ENCODE measurements at places on chromosomes 3 and 15. TPM values are rescaled to one million over a fixed set of nuclear protein-coding genes. Genes with fewer than 3 reads are reported as not detected.

DNA sequence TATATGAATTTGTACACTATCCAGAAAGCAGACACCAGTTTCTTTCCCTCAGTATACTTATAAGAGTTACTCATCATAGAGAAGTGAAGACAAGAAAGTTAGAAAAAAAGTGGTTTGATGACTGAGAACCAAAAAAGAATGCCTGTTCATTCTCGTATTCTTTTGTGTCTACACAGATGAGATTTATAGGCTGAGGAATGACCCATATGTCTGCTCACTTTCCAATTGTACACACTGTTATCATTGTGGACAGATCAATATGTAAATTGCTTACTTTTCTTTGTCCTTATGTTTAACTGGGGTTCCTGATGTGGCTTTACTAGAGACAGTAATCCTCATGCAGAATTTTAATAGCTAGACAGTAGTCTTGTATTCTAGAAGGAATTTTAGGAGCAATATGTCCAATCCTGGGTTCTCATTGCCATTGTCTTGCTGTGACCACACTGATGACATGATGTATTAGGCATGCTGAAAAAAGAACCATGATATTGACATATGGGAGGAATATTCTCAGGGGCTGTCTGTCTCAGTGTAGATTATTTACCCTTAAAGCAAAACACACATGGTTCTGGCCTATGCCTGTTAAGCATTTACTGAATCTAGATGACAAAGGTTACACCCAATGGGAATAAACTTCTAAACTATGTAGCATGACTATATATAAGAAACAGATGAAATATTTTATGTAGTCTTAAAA, 669.7 kb downstream of the ROBO1 start:
- ATAC-seq, result peak; percentile 25

DNA sequence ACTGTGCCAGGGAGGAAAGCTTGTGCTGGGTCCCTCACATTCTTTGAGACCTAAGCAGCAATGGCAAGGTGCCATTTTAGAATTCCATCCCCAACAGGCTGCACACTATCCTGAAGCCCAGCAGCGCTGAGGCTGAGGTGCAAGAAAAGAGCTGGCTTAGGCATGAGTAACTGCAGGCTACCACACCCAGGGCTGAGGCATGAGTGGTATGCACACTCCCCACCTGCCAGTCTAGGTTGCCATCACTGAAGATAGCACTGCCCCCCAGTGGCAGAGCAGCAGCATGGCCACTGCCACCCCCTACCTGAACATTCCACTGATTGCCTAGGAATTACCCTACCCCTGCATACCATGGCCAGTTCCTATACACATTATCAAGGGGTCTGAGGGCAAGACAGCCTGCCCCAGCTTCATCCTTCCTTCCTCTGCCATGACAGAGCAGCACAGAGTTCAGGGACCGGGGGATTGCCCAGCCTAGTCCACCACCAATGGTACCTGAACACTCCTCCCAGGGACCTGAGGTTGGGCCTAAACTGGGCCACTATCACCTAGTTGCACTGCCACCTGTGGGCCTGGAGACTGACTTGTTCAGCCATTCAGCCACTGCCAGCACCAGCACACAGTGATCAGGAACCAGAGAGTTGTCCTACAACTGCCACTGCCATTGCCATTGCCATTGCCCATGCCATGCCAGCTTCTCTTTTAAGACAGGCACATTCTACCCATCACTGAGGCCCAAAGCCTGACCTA, 129.8 kb downstream of the SATB1 start:
- no peak for ATAC-seq

ZCWPW2 gene
- total RNA-seq, result 2.1 TPM

ZNF502 gene
- total RNA-seq, result 0.38 TPM

All from motor neuron (in vitro differentiated cells).